ENCODE measurements at places on chromosomes 5 and 9.

- DNase-seq = no peak
Measured at GRCh38 chr5:65837139-65837538, 89.2 kb upstream of the ERBIN start.

DNA sequence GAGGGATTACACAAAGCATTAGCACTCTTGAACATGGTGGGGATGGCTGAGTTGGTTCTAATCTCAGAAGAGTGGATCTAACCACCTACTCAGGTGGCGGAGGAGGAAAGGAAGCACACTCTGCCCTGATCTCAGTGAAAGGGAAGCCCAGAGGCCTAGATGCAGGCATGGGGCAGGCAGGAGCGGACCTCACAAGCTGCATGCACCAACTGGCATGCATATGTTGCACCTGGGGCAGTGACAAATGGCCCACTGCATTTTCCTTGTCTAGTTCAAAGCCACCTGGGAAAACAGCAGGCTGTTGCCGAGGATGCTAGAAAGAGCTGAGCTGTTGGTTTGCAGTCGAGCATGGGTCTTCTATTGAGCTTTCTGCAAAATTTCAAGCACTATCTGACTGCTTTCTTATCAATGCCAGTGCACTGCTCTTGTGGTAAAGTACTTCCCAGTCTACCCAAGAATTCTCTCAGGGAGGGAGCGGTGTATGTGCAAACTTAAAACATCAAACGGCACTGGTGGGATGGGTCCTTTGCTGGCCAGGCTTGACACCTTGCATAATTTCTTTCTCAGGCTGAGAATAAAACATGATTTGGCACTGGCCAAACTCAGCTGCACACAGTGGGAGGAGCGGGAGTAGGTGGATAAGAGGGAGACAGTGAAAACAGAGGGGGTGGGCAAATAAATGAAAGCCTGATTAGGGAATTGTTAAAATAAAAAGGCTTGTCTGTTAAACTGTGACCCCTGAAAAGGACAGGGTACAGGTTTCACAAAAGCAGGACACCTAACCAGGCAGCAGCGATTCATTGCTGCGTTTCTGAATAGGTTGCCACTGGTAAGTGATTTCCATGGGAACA is 108.9 kb downstream of the MARCHF3 start:
- no peak for DNase-seq

DNA sequence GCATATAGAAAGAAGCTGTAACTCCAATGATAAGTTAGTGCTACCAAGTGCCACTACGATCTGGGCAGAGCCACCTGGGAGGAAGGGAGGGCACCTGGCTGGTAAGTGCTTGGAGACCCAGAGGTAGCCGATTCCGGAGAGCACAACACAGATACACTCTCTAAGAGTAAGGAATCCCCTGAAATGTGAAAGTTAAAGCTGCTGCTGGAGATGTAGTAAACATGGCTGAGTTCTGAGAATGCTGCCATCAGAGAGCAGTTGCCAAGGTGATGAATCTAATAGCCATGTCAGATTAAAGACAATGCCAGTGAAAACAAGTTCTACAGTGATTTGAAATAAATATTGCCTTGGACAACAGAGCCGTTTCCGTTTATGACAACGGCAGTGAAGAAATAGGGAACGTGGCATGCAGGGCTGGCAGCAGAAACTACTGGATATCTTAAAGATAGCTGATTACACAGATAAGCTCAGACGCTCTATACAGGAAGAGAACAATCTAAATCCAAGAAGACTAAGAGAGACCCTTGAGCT is 561.2 kb upstream of the C9orf72 start:
- DNase-seq = no peak

GRCh38 chr9:34190996-34191892 is 12.4 kb downstream of the UBAP1 start:
- no peak for DNase-seq

DNA sequence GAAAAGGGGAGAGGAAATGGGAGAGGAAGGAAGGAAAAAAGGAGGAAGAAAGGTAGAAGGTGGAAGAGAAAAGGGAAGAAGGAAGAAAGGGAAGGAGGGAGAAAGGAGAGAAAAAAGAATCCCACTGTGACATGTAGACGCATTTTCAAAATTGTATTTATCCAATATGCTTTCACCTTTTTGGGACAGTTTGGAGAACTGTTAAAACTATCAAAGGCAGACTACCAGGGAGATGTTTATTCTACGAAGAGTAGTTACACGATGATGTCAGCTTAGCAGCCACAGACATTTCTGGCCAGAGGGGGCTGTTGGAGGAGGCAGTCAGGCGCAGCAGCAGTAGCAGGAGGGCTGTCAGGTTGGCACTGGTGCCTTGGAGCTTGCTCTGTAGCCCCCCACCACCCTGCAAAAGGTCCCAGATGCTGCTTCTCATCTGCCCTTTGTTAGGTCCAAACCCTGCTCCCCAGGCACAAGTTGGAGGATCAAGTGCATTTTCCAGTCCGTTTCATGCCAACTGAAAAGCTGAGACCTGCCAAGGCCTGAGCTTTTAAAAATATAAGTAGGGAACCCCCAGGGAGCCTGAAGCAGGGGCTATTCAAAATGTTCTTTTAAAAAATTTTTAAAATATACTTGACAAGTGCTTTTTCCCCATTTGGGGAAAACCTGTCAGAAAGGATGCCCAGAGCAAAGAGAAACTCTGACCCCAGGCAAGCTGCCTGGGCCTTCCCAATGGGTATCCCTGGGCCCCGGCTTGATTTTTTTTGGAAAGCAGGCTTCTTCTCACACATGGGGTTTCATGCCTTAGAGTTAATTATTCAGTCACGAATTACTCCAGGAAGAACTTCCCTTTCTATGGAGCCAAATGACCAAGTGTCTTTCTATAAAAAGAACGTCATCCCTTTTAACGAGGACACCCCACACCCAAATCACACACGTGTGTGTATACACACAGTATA is 203.3 kb downstream of the SLIT3 start:
- no peak for DNase-seq

- no peak for DNase-seq
Measured at GRCh38 chr5:126015235-126016181, 407.7 kb upstream of the GRAMD2B start.

DNA sequence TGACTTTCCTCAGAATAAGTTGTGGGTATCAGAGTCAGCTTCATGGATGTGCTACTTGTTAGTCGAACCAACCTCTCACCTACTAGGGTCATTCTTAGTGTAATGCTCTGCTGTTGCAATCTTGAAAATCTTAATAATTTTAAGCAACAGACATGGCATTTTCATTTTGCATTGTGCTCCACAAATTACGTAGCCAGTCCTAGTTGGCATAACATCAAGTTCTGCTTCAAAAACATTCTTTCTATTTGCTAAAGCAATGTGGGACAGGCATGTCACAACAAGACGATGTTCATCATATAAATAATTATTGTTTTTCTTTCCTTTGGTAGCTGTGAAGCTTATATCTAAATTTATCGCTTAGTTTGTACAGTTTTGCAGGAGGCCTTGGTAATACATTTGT is 39.3 kb upstream of the CDH12 start:
- DNase-seq = no peak

Data from activated CD4-positive, alpha-beta T cell treated with anti-CD3 and anti-CD28 coated beads for 1 hour (primary cell).